Stimulated activated CD8-positive, alpha-beta memory T cell treated with anti-CD3 and anti-CD28 coated beads, Interleukin-7, amount 100 ng/mL, for 1 hour (primary cell): ENCODE measurements at places on chromosomes 2 and 18.

DNA sequence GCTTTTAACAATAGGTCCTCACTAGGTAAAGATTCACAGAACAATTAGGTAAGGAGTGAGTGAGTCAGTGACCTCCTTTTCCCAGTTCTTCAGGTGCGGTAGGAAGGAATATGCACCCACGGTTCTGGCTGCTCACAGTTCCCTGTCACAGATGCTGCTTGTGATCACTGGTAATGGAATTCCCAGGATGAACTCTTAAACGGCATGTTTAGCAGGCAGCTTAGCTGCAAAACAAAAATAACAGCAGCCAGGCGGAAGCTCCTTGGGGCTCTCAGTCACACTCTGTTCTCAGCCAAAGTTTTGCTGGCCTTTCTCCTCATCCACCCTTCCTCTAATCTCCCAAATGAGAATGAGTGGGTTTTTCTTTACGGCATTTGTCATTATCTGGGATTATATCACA is 274.5 kb downstream of the MYT1L start:
- no peak for DNase-seq

- DNase-seq: no peak
These were observed 30.7 kb upstream of the ACAA2 start for GRCh38 chr18:49843778-49844625.

DNA sequence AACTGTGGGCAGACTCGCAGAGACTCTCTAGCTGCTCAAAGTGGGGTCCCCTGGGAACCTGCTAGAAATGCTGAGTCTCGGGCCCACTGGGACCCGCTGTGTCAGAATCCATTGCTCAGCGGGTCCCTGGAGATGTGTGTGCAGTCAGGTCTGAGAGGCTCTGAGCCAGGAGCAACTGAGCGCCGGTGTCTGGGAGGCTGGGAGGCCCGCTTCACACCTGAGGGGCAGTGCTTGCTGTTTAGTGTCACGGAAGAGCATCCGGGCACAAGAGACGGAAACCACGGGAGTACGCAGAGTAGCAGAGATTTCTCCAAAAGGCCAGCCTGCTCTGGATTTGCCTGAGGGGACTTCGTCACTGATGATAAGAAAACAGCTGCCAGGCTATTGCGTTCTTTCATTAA is 70.1 kb downstream of the EDAR start:
- DNase-seq: no peak

DNA sequence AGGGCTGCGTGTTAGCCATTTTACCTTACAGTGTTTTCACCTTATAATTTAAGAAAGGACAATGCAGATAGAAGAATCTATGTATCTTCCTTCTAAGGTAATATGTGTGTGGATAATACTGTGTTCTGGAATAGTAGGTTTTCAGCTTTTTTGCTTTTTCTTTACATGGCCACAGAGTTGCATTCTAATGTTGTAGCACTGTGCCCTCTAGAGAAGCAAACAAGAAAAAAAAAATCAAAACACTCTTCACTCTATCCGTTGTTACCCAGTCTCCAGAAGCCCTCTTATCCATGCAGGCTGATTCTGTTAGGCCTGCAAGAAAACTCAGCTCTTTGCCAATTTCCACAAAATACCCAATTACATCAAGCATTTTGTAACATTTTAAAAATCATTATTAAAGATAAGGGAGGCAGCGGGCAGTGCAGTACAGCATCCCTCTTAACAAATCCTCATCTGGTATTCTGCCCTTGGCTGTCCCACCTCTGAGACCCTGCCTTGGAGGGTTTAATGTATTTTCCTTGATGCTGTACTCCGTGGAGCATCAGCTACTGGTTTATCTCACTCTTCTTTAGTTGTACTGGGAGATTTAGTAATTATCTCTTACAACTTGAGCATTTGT is 41.8 kb downstream of the CDH7 start:
- no peak for DNase-seq

GRCh38 chr18:69559604-69560003 is 158.9 kb downstream of the DOK6 start:
- DNase-seq: no peak

GRCh38 chr18:56431551-56431950 is 206.8 kb downstream of the TXNL1 start:
- DNase-seq: no peak

DNA sequence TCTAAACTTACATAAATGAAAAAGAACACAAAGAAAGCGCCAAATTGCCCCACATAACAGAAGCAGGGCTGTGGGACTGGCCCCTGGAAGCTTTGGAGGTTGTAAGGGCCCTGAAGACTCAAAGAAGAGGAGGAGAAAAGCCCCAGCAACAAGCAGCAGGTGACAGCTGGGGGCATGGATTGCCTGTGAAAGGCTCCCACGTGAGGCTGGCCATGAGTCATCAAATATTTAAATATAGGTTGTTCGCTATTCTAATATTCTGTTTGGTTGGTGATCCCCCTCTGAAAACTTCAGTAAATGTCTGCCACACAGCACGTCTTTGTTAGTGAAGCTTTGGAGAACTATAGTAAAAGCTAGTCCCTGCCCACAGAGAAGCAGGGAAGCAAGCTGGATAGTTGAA is 132.4 kb downstream of the MREG start:
- DNase-seq: no peak

GRCh38 chr2:114534116-114535084 is 92.0 kb downstream of the DPP10 start:
- no peak for DNase-seq

GRCh38 chr2:151918308-151918707 is 90.1 kb upstream of the ARL5A start:
- no peak for DNase-seq

- no peak for DNase-seq
These were observed 62.7 kb downstream of the CDCA7 start for GRCh38 chr2:173417341-173417740.

- no peak for DNase-seq
These were observed 489.1 kb downstream of the STK39 start for GRCh38 chr2:167758292-167758691.

DNA sequence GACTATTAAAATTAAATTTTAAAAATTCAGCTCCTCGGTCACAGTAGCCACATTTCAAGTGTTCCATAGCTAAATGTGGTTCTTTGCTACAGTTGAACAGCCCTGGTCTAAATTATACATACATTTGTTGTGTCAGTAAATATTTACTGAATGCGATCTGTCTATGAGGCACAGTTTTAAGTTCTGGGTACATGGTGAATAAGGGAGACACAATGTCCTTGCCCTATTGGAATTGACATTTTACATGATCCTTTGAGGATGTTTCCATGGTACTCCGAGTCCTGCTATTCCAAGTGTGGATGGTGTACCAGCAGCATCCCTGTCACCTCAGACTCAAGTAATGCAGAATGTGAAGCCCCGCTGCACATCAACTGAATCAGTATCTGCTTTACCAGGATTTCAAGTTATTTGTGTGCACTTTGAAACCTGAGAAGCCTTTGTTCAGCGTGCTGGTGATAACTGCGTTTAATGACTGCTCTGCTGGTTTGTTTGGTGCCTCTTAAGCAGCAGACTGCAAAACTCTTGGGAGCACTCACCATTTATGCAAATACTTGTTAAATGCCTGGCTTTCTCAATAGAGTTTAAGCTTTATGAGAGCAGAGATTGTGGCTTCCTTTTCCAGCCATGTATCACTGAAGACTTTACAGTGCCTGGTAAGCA is 1.5 kb downstream of the GALNT1 start:
- DNase-seq: no peak

DNA sequence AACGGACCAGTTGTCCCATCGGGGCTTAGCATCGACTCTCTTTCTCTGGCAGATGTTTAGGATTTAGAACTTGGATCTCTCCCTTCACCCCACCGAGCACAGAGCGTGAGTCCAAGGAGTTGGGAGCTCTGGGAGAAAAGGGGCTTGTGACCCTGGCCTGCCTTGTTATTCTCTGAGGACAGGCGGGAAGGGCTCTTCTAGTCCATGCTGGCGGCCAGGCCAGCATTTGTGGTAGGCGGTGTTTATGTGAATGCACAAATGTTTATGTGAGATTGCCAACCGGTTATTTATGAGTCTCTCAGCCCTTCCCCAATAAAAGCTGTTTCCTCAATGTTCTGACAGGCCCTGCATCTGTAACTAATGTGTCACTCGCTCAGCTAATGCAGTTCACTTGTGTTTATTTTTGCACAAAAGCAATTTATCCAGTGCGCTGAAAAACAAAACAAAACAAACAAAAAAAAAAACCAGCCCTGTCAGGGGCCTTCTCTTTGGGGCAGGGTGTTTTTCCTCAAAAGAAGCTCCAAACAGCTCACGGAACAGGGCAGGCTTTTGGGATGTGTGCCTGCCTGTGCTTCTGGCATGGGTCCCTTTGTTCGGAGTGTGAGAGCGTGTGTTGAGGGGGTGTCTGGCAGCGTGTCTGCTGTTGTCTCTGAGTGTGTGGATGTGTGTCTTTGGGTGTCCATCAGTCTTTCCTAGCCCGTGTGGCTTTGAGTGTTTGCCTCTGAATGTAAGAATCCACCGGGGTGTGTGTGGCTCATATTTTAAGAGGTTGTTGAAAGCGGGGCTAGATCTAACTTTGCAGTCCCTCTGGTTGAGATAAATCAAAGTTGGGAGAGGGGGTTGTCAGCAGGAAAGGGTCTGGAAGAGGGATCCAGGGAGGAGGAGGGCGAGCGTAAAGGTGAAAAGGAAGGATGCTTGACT is 52.8 kb upstream of the HAAO start:
- no peak for DNase-seq

DNA sequence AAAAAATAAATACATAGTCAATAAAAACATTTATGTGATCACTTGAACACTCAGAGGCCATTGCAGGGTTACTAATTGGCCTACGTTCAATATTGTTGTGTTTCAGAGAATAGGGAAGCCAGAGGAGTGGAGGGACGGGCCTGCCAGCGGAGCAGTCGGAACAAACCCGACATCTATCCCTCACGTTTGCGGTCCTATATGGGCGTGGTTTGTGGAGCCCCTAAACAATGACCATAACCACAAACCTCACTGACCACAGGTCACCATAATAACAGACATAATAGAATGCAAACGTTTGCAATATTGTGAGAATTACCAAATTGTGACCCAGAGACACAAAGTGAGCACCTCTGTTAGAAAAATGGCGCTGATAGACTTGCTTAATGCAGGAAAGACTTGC is 19.5 kb upstream of the ZNF516 start:
- no peak for DNase-seq

DNA sequence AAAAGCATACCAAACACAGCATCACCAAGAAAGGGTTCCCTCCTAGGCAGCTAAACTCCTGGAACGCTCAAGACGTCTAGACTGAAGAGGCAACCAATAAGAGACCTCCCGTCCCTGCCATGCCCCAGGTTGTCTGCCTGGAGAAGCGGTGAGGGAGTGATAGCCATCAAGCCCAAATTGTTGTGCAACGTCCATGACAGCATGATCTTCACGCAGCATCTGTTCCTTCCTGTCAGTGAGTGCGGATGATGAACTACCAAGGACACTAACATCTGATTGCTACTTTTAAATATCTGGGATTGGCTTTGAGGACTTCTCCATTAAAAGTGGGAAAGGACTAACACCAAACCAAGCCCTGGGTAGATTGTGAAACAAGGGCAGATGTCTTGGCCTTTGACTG is 149.7 kb downstream of the TXNL1 start:
- DNase-seq: no peak

DNA sequence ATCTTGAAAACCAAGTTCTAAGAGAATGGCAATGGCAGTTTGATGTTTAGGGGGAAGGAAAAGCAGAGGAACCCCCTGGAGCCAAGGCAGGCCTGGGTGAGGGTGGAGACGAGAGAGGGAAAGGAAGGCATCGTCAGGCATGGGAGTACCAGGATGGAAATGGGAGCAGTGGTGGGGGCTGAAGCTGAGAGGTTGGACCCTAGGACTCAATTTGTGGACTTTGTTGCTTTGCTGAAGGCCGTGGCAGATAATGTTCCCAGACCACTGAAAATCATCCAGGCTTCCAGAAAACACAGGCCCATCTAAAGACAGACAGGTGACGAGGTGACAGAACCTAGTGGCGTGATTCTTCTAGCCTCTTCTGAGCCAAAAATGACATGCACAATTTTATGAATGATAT is 4.9 kb downstream of the NPAS2 start:
- DNase-seq: no peak

DNA sequence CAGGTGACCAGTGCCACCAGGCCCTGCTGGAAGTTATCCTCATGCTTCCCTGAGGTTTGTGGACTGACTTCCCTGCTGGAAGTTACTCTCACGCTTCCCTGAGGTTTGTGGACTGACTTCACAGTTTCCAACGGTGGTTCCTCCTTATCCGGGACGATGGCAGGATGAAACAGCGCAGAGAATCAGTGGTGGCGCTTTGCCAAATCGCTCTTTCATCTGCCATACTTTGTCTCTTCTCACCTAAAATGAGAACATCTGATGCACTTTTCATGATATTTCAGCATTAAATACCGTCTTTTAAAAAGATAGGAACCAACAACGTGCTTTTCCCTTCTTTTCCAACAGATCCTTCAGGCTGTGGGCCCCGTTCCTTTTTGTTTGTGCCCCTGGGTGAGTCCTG is 183.3 kb downstream of the LDLRAD4 start:
- no peak for DNase-seq

- DNase-seq: no peak
These were observed 48.2 kb downstream of the RNF138 start for GRCh38 chr18:32139835-32140283.

DNA sequence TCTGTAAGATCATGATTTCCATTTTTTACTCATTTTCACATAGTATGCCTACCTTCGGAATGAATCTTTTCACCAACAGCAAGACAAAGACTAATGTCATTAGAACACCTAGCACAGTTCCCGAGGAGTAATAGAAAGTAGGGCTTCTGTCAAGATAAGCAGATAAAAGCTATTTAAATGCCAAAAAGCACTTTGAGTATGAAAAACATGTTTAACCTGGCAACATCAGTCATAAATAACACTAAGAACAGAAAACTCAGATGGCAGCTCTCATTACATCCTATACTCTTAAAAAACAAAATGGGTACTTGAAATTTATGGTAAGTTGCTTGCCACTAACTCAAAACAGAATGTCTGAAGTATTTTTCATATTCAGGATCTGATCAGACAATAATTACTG is 17.1 kb downstream of the NEMP2 start:
- DNase-seq: no peak

DNA sequence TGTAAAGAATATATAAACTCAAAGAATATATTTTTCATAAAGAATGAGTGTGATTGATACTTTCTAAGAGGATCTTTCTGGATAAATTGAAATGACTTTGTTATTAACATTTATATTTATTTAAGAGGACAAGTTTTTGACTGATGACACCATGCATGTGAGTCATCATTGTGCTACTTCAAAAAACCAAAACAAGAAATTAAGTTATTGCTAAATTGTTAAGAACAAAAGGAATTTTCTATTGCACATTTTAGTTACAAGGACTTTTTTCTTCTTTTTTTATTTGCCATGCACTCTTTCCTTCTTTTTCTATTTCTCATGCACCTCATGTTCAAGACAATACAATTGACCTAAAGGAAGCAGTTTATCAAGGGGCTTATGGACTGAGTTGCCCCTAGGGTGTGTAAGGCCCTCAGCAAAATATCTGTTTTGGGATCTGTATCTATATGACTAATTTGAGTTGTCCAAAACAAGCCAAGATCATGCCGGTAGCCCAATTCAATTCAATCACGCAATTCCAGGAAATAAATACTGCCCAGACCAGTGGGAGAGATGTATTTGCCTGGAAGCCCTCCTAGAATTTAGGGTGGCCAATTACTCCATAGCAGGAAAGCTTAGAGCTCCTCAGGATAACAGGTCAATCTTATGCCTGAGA is 654.3 kb downstream of the METTL4 start:
- DNase-seq: no peak
